HFFc6 (cell line): ENCODE measurements at places on chromosomes 7 and 10.

DNA sequence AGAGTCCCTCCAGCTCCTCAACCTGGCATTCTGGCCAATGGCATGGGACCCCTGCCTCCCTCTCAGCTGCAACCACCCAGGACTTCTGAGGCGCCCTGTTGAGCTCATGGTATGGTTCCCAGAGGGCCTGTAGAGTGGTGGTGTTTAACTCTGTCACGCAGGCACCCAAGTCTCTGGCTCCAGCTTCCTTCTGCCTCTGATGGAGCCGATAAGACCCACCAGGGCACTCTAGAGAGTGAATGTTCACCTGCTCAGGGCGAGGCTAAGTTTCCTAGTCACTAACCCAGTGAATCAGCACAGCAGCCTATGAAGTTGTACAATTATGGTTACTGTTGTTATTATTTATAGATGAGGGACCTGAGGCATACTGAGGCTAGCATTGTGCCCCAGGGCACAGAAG is 120.4 kb downstream of the ZMIZ1 start:
- DNase-seq: no peak

DNA sequence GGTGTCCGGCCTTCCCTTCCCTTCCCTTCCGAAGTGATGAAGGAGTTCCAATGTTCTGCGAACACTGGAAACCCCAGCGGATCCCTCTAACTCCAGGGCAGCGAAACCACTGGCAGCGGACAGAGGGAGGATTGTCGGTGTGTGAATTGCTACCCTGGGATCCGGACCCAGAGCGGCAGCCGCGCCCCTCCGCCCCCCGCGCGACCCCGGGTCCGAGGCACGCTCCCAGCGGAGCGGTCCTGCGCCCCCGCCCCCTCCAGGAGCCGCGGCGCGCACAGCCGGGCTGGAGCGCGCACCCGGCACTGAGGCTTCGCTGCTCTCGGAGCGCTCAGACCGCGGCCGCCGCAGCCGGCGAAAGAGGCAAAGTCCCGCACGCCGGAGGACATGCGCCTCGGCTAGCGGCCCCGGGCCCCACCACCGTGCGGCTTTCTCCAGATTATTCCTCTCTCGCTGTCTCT is at the start of gene PTPRZ1:
TSS of gene PTPRZ1 (plus strand) at position 331 of the 458 bp plus-strand sequence. CDS start 339 bp downstream, outside the sequence.
- no peak for DNase-seq

DNA sequence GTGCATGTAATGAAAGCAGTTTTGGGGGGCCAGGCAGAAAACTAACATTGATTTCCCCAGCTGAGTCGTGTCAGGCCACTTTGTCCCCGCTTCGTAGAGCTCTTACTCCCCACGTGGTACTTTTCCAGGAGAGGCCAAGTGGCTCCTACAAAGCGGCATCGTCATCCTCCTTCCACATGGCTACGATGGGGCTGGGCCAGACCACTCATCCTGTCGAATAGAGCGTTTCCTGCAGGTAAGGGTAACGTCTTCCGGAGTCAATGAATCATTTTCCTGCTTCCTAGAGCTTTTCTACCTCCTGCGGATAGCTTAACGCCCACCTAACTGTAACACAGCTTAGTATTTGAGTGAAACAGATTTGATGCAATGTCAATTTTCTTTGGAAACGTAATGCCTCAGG is 21.7 kb upstream of the SEC61A2 start:
- no peak for DNase-seq

DNA sequence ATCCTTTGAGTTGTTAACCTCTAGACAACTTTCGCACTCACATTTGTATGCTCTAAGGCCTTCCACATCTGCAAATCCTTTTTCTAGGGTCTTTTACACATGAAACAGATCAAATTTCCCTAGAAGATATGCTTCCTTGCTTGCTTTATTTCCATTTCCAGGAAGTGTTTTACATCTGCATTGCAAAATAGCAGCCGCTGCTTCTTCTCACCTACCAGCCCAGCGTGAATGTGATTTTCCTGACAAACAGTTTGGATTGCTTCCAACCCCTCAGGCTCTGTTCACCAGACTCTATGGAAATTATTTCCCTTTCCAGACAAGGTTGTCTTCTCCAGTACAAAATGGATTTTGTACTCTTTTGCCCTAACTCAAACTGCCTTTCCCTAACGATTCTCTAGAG is 50.9 kb upstream of the PAPSS2 start:
- DNase-seq: no peak

GRCh38 chr10:103812432-103812831 is 42.9 kb downstream of the SH3PXD2A start:
- no peak for DNase-seq

DNA sequence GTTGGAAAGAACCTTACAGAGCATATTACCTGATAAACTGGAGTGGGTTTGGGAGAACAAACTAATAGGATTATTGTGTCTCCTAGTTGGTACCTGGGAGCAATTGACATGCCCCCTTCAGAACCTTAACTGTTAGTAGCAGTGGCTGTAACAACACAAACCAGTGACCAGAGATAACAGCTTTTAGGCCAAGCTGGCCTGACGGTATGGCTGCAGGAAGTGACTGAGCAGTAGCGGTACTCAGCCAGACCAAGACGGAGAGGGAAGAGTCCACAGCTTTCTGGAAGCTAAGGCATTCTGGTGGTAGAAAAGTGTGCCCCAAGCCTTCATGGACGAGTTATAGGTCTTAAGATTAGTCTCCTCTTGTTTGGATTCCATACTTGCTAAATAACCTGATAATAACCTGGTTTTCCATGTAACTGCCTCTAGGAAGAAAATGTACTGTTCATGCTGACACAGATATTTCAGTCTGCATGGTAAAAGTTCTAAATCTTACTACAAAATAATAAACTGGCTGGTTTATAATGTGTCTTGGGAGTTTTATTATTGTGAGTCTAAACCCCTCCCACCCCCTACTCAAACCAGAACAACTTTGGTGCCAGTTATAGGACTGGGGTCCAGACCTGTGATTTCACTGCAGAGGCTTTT is 11.3 kb downstream of the NOLC1 start:
- DNase-seq: no peak

GRCh38 chr7:127850195-127850594 is 181.0 kb downstream of the LRRC4 start:
- no peak for DNase-seq

GRCh38 chr7:106952001-106952657 is 87.0 kb downstream of the PIK3CG start:
- DNase-seq: no peak

GRCh38 chr10:28969413-28969812 is 292.1 kb downstream of the BAMBI start:
- no peak for DNase-seq

- peak; percentile 66 for DNase-seq
Observed at GRCh38 chr7:128215739-128216138, 25.3 kb upstream of the LEP start.

DNA sequence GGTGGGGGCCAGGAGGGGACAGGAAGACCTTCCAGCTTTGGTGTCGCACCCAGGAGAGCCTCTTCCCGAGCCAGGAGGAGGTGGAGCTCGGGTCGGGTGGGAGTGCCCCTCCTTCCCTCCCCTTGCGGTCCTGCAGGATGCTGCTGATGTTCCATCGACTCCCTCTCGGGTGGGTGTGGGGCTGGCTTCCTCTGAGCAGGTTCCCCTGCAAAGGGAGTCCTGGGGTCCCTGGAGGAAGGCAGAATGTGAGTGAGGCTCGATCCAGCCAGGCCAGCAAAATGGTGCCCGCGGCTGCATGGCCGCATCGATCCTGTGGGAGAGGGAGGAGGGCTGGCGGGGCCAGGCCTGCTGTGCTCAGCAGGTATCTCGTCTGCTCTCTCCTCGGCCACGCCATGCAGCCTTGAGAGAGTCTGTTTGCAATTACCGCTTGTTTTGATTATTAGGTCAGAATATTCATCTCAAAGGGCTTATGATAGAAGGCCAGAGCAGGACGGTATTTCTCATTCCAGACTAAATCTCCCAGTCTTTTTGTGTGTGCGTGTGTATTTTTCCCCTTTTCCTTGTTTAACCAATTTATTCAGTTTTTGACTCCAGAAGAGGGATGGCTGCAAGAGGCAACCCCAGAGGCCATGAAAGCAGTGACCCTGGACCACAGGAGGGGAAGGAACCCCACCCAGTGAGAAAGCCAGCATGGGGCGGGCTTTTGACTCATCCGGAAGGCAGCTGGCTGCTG is 137.3 kb upstream of the ZMIZ1 start:
- DNase-seq: peak; percentile 79

GRCh38 chr10:88064608-88065382 is 201.4 kb downstream of the PTEN start:
- no peak for DNase-seq

DNA sequence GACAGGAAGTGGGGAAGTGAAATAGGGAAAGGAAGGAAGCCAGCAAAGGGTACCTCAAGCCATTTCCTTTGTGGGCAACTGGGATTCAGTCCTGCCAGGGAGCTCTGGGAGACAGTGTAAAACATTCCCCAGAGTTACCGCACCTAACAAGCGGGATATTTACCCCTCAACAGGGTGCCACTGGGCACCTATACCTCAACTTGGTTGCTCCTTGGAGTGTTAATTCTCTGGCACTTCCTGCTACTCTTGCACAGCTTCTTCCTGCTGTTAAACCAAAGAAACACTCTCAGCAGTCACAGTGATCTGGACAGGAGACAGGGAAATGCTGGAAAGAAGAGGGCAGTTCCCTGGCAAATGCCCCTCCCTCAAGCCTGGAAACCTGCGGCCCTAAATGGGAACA is 151.3 kb downstream of the REEP3 start:
- DNase-seq: no peak

DNA sequence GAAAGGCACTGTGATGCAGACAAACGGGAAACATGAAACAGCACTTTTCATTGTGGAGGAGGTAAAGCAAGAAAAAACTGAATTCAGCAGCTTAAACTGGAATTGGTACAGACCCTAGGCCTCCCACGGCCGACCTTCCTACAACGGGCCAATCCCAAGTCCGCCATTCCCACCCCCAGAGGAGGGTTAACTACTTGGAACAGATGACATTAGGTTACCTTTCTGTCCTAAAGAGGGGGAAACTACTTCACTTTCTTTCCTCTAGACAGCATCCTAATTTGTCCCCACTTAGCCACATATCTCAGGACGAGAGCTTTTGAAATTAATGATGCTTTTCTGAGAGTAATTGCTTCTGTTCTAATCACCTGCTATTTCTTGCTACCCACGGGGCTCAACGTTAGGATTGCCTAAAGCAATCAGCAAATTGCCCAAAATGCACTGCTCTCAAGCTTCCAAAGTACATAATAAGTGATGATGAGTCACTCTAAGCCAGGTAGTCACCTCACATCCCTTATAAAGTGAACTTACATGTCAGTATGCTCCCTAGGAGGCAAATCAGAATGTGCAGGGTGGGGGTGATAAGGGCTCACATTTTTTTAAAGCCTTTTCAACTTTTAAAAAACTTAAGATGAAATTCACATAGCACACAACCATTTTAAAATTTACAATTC is 36.7 kb downstream of the LSM5 start:
- no peak for DNase-seq

GRCh38 chr7:30170476-30171205 is 35.9 kb downstream of the MTURN start:
- no peak for DNase-seq

DNA sequence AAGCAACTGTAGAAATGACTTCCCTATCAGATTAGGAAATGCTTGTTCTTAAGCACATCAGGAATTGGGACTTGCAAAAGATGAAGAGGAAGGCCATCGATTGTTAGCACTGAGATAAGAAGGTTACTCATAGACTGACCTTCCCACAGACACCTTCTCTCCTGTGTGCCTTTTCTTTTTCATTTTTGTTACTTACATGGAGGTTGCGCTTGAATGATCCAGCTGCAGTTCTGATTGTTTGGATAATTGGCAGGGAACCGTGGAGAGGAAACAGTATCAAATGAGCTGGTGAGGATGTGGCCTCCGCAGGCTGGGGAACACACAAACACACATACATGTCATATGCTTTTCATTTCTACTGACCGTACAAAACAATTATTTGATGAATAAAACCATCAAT is 134.9 kb upstream of the RSU1 start:
- DNase-seq: no peak

GRCh38 chr10:78700413-78700812 is 368.4 kb upstream of the ZMIZ1 start:
- DNase-seq: no peak

- no peak for DNase-seq
Observed at GRCh38 chr7:66142996-66143395, 28.3 kb downstream of the CRCP start.

- no peak for DNase-seq
Observed at GRCh38 chr10:71391701-71392100, 5.0 kb upstream of the CDH23 start.

DNA sequence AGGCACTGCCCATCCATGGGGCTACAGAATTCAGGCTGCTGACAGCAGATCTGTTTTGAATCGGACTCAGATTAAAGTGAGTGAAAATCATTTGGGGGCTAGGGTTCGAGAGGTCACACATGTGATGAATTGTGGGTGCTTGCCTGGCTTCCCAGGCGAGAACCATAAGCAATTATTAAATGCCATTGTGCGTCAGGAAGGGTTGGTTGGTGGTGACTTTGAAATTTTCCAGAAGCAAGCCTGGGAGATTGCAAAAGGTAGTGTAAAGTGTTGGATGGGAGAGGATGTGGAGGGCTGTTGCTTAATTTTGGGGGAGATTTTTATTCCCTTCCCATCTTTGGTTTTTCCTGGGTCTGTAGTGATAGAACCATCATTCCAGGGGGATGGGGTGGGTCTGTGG is 34.6 kb downstream of the LRMDA start:
- no peak for DNase-seq

GRCh38 chr10:93280121-93280698 is 201.9 kb downstream of the MYOF start:
- no peak for DNase-seq

DNA sequence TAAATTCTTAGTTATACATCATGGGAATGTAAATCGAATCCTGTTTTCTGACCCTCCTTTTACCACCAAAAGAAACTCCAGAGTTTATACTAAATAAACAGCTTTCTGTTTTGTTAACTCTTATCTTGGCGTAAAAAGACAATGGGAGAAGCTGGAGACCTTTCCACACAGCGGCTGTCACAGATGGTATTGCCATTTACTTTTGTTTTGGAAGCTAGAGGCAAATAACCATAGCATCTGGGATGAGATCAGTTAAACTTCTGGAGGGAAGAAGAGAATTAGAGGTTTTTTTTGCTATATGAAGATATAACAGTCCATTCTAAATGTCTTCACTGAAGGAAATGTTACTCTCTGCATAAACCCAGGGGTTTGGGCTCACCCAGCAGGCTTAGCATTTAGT is 258.9 kb downstream of the REEP3 start:
- DNase-seq: no peak

DNA sequence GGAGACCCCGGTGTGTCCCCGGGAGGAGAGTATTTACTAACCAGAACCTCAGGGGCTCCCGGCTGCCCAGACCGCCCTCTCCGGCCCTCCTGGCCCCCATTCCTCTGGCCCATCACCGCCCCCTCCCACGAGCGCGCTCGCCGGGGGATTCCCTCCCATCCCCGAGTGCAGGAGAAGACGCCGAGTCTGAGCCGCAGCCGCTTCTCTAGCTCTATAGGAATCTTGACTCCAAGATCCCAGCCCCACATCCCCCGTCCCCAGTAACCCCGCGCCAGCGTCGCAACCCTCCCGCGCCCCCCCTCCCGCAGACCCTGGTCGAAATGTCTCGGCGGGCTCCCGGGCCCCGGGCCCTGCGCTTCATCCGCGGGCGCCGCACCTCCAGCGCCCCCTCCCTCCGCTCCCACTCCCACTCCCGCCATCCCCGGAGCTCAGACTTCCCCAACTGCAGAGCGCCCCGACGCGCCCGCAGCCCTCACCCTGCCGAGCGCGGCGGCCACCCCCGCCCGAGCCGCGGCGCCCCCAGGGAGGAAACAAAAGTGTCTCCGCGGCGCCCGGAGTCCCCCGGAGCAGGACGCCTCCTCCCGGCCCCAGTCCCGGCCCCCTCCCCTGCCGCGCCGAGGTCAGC is 541 bp downstream of the ELMO1 start:
- DNase-seq: no peak
